ENCODE measurements at places on chromosomes 12 and 14. TPM values are rescaled to one million over a fixed set of nuclear protein-coding genes. Genes with fewer than 3 reads are reported as not detected.

GPN3 gene
- 62.0 TPM for total RNA-seq

DNAJC22 gene
- total RNA-seq = 0.05 TPM

BCL2L2 gene
- total RNA-seq = 0.73 TPM

E2F7 gene
- total RNA-seq = 7.8 TPM

GPR68 gene
- total RNA-seq = 9.4 TPM

TSPAN19 gene
- not detected for total RNA-seq

- H3K4me3 ChIP-seq = no peak overlapping the region
- H3K27me3 ChIP-seq = no peaks in the 10 kb centered on the region
- no peak for DNase-seq
Measured at GRCh38 chr14:72736308-72736707, 157.6 kb downstream of the DPF3 start.

DNA sequence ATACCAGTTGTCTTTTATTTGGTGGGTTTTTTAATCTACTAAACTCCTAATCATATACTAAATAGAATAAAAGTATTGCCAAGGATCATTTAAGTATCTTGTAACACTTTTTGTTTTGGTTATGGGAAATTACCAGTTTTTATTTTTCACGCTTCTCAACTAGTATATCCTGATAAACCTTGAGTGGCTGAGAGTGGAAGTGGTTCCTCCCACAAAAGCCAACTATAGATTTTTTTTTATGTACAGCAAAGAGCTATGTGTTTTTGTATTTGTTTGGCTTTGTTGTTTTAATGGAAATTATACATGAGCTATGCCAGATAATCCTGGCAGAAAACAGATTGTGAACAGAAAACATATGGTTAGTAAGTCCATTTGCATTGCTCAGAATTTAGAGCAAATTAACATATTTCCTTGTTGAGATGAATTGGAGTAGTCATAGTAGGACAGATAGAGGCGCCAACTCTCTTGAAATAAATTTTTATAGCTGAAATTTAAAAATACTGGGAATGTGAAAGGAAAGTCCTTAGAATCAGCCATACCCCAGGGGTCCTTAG lies 60.9 kb upstream of the PSMA6 start:
- no peak overlapping the region for H3K27ac ChIP-seq
- H3K4me3 ChIP-seq = no peak overlapping the region
- no peak for DNase-seq
- peaks cover 4% of the 10 kb centered on the region for H3K36me3 ChIP-seq
- H3K27me3 ChIP-seq = no peaks in the 10 kb centered on the region

DNA sequence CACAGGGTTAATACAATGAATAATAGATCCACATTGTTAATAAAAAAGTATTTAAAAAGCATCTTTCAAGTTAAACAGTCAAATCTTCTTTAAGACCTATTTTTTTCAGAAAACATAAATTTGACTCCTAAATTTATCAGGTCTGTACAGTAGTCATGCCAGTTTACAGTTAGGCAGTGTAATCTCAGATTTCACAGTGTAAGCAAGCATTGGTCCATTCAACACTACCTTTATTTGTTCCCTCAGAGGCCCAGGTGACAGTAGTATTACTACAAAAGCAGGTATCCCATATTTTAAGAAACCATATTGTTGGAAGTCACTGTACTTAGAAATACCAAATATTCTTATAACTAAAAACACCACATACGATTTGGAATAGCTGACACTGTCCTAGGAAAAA lies 6.1 kb downstream of the ATP2B1 start:
- H3K27ac ChIP-seq = no peak overlapping the region
- H3K36me3 ChIP-seq = peaks cover 12% of the 10 kb centered on the region
- H3K4me1 ChIP-seq = peaks cover 78% of the 10 kb centered on the region
- H3K4me3 ChIP-seq = no peak overlapping the region
- no peak for DNase-seq

GRCh38 chr12:97899956-97900355 lies 437.4 kb downstream of the RMST start:
- no peak for DNase-seq
- no peak overlapping the region for H3K4me3 ChIP-seq
- H3K4me1 ChIP-seq = no peaks in the 10 kb centered on the region
- H3K27ac ChIP-seq = no peak overlapping the region

- H3K4me3 ChIP-seq = no peak overlapping the region
- H3K4me1 ChIP-seq = peaks cover 34% of the 10 kb centered on the region
- peaks cover 28% of the 10 kb centered on the region for H3K36me3 ChIP-seq
- no peak overlapping the region for H3K27ac ChIP-seq
- no peak for DNase-seq
Measured at GRCh38 chr14:63713764-63714163, 14.1 kb downstream of the SGPP1 start.

- H3K27ac ChIP-seq = peak overlapping the region; percentile 48
- no peaks in the 10 kb centered on the region for H3K36me3 ChIP-seq
- peaks cover 3% of the 10 kb centered on the region for H3K27me3 ChIP-seq
Measured at GRCh38 chr12:68119724-68120211, 39.8 kb downstream of the IFNG start.

GRCh38 chr14:79193689-79194477 lies 1017.4 kb downstream of the DIO2 start:
- no peak for DNase-seq
- H3K4me3 ChIP-seq = no peak overlapping the region
- no peaks in the 10 kb centered on the region for H3K27me3 ChIP-seq

- no peak for DNase-seq
- no peaks in the 10 kb centered on the region for H3K27me3 ChIP-seq
- H3K4me1 ChIP-seq = peaks cover 15% of the 10 kb centered on the region
- no peak overlapping the region for H3K27ac ChIP-seq
- peak overlapping the region; percentile 74 for H3K4me3 ChIP-seq
Measured at GRCh38 chr14:105247715-105248367, 492 bp upstream of the BTBD6 start.

GRCh38 chr12:17579205-17580026 lies 510.6 kb downstream of the RERGL start:
- H3K4me3 ChIP-seq = no peak overlapping the region
- H3K27ac ChIP-seq = no peak overlapping the region
- no peak for DNase-seq
- H3K36me3 ChIP-seq = no peaks in the 10 kb centered on the region

DNA sequence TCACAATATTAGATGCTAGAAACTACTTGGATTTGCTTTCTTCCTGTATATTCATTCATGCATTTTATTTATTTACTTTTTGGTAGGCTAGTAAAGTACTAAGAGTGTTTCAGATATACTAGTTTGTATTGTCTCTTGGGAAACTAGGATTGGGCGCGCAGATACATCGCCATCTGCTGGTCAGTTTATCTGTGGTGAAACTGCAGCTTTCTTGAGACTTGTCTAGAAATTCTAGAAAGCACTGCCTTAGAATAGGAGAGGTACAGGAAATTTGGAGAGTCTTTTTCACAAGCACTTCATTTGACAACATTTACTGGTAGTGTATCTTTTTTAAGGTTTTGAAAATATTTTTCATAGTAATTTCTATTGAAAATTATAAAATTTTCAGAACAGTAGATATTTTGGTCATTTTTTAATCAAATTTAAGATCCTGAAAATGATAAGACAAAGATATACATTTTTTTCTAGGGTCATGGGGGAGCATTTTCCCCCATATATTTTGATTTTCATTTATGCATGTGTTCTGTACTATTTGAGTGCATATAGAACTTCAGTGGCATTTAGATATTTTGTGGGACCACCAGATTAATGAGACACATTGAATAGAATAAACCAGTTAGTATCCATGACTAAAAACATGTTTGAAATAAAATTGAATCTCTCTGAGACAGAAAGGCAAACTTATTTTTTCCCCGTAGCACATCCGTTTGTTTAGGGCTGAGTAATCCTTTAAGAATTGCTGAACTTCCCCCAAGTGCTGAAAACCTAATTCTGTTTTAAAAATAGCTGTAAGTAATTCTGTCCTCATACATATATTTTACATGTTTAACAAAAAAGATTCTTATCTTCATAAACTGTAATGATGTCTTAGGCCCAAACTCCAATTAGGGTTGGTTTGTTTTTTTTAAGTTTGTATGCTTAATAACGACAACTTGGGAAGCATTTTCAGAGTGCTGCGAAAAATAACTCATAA lies 44.5 kb downstream of the SLC38A6 start:
- no peak overlapping the region for H3K27ac ChIP-seq
- no peak overlapping the region for H3K4me3 ChIP-seq
- peak; percentile 68 for DNase-seq
- no peaks in the 10 kb centered on the region for H3K36me3 ChIP-seq
- no peaks in the 10 kb centered on the region for H3K27me3 ChIP-seq
- H3K4me1 ChIP-seq = no peaks in the 10 kb centered on the region

DNA sequence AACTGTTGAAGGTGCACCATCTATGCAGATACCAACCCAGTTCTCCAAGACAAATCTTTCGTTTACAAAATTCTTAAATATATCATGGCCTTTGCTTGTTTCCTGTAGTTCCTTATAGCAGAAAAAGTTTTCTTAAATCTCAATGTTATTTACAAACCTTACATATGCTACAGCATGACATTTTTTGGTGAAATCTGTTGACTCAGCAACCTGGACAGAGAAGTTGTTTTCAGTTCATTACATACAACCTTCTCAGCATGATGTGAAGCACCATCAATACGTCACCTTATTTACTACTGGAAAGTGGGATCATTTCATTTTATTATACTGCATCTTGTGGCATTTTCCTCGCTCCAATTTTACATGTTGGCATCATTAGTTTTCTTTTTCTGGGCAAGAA lies 231.9 kb downstream of the SLC16A7 start:
- H3K4me1 ChIP-seq = no peaks in the 10 kb centered on the region
- no peaks in the 10 kb centered on the region for H3K36me3 ChIP-seq
- H3K27me3 ChIP-seq = peaks cover under 1% of the 10 kb centered on the region
- no peak overlapping the region for H3K27ac ChIP-seq
- DNase-seq = no peak

- no peak overlapping the region for H3K27ac ChIP-seq
- no peaks in the 10 kb centered on the region for H3K27me3 ChIP-seq
- H3K4me1 ChIP-seq = peaks cover 32% of the 10 kb centered on the region
- peaks cover 20% of the 10 kb centered on the region for H3K36me3 ChIP-seq
Measured at GRCh38 chr12:50633955-50634354, 129.2 kb downstream of the DIP2B start.

DNA sequence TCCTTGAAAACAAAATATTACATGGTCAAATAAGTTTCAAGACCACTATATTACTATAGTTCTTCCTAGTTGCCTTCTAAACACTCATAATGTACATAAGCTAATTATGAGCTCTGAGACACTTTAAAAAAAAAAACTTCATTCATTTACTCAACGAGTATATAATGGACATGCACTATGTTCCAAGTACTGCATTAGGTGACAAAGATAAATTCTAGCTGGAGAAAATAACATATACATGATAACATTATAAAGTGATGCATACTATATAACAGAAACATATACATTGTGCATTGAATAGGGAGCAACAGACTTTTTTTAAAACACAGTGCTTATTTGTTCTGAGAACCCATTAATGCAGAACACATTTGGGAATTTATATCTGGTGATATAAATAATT lies 202.3 kb downstream of the NELL2 start:
- peaks cover 24% of the 10 kb centered on the region for H3K36me3 ChIP-seq
- no peak for DNase-seq
- H3K4me1 ChIP-seq = no peaks in the 10 kb centered on the region
- H3K27me3 ChIP-seq = no peaks in the 10 kb centered on the region
- no peak overlapping the region for H3K27ac ChIP-seq
